ENCODE measurements at places on chromosomes 7 and 10. TPM values are rescaled to one million over a fixed set of nuclear protein-coding genes. Genes with fewer than 3 reads are reported as not detected.

The PMPCB gene
- 82.0 TPM for total RNA-seq

The NUDT13 gene
- 0.91 TPM for total RNA-seq

The TBXAS1 gene
- 17.8 TPM for total RNA-seq

The HOXA11 gene
- total RNA-seq, result not detected

The OR2A7 gene
- 0.80 TPM for total RNA-seq

The LAMB1 gene
- not detected for total RNA-seq

The WEE2 gene
- 0.13 TPM for total RNA-seq

The ZNF117 gene
- total RNA-seq, result 6.2 TPM

The ELN gene
- not detected for total RNA-seq

The ABCB4 gene
- total RNA-seq, result not detected

DNA sequence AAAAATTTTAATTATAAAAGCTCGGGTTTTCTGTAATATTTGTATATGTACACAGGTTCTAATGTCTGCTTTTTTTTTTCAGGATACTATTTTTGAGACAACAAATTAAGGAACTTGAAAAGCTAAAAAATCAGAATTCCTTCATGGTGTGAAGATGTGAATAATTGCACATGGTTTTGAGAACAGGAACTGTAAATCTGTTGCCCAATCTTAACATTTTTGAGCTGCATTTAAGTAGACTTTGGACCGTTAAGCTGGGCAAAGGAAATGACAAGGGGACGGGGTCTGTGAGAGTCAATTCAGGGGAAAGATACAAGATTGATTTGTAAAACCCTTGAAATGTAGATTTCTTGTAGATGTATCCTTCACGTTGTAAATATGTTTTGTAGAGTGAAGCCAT is 57.9 kb upstream of the BAMBI start:
- ATAC-seq, result no peak

GRCh38 chr7:153934629-153935028 is 117.6 kb upstream of the DPP6 start:
- ATAC-seq, result no peak

- no peak for ATAC-seq
Measured at GRCh38 chr7:17915796-17916195, 24.5 kb downstream of the SNX13 start.

- ATAC-seq, result no peak
Measured at GRCh38 chr7:55072251-55072650, 53.4 kb downstream of the EGFR start.

DNA sequence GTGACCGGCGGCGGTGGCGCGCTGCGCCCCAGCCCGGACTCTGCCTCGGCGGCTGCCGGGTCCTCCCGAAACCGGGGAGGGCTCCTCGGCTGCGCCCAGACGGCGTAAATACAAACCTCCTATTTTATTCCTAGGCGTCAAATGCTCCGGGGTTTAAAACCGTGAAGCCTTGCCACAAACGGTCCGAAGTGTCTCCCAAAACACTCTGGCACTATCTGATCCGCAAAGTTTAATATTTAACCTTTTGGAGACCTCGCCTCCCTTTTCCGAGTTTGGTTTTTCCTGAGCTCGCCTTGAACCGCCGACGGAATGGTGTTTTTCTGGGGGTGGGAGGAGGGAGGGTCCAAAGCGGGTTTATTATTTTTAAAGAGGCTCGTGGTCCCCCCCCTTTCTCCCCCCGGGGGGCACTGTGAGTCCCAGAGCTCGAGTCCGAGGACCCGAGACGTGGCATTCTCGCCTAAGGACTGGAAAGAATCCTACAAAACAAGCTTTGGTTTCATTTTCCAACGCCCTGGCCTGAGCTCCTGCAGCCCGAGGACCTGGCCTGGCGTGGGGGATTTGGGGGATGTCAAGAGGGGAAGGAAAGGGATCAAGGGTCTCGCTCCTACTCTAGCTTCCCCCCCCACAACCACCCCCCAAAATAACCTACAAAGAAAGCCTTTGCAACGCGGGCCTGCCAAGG is 1.8 kb downstream of the TNRC18 start:
- ATAC-seq, result no peak

DNA sequence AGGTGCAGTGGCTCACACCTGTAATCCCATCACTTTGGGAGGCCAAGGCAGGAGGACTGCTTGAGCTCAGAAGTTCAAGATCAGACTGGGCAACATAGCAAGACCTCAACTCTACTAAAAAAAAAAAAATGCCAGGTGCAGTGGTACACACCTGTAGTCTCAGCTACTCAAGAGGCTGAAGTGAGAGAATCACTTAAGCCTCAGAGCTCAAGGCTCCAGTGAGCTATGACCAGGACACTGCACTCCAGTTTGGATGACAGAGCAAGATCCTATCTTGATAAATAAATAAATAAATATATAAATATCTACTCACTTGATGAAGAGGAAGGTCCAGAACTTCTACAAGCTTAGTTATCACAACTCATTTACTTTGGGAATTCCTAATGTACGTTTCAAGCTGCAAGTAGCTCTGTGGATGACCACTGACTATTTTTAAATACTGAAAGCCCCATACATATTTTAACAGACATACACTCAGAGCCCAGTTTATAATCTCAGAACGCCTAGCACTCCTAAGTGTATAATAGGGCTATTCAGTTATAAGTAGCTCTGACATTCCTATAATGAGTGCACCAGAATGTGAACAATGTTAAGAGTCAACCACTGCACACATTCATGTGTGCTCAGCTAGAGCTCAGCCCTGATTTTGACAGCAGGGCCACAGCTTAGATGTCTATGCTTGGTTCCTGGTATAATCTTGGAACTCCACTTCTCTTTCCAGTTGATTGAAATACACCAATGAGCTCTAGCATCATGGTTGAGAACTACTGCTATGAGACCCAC is 119.1 kb downstream of the CUBN start:
- ATAC-seq, result no peak

GRCh38 chr7:129771928-129772479 is 160.5 kb downstream of the NRF1 start:
- no peak for ATAC-seq

- no peak for ATAC-seq
Measured at GRCh38 chr7:81370822-81371221, 399.0 kb downstream of the HGF start.

DNA sequence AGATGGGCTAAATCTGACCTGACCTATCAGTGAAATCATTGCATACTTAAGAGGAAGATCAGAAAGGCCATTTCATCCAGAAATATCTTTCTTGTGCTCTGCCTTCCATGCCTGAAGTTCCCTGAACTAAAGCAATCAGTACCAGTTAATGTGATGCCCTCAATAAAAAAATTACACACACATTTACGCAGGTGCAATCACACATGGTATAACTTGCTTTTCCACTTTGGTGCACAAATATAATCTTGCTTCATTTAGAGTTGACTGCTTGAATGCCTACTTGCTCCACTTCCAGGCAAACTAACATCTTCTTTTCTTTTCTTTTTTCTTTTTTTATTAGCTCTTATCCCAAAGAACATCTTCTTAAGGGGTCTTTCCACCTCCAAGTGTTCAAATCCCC is 58.3 kb upstream of the KIF5B start:
- ATAC-seq, result no peak

- no peak for ATAC-seq
Measured at GRCh38 chr10:22657024-22657423, 57.4 kb downstream of the PIP4K2A start.

- ATAC-seq, result no peak
Measured at GRCh38 chr7:54796853-54797252, 37.8 kb upstream of the SEC61G start.

GRCh38 chr10:124622158-124622557 is 122.0 kb downstream of the FAM53B start:
- ATAC-seq, result no peak

GRCh38 chr7:139680676-139681462 is 96.9 kb downstream of the HIPK2 start:
- peak; percentile 63 for ATAC-seq

- ATAC-seq, result peak; percentile 5
Measured at GRCh38 chr10:79445977-79446757, 743 bp upstream of the ZCCHC24 start.

- no peak for ATAC-seq
Measured at GRCh38 chr10:99996671-99997648, 12.8 kb downstream of the DNMBP start.

Data from activated T-helper 17 cell treated with anti-CD3 and anti-CD28 coated beads, Interleukin-2, amount 50 U/mL, for 72 hours (primary cell).